Daoy (cell line): ENCODE measurements at places on chromosomes 3 and 15. TPM values are rescaled to one million over a fixed set of nuclear protein-coding genes. Genes with fewer than 3 reads are reported as not detected.
A peak's percentile ranks its signal among the peaks of the same experiment; 100 is the strongest.

LMOD3 gene
- total RNA-seq: not detected in 2 replicates

XCR1 gene
- not detected in 2 replicates for total RNA-seq

CCDC80 gene
- total RNA-seq: 60.9 and 77.8 TPM in 2 replicates

TGM4 gene
- total RNA-seq: 0.17 and 0.51 TPM in 2 replicates

CEMIP gene
- total RNA-seq: 2.7 and 5.1 TPM in 2 replicates

FEM1B gene
- 19.1 and 21.3 TPM in 2 replicates for total RNA-seq

CELF6 gene
- total RNA-seq: 0.40 and 0.57 TPM in 2 replicates

PBRM1 gene
- 34.1 and 36.7 TPM in 2 replicates for total RNA-seq

CCR4 gene
- total RNA-seq: not detected in 2 replicates

EFHB gene
- 0.65 TPM in 1 of 2 replicates, not detected in the other for total RNA-seq

- no peak for DNase-seq
Measured at GRCh38 chr3:175073219-175073905, 214.2 kb downstream of the NAALADL2 start.

DNA sequence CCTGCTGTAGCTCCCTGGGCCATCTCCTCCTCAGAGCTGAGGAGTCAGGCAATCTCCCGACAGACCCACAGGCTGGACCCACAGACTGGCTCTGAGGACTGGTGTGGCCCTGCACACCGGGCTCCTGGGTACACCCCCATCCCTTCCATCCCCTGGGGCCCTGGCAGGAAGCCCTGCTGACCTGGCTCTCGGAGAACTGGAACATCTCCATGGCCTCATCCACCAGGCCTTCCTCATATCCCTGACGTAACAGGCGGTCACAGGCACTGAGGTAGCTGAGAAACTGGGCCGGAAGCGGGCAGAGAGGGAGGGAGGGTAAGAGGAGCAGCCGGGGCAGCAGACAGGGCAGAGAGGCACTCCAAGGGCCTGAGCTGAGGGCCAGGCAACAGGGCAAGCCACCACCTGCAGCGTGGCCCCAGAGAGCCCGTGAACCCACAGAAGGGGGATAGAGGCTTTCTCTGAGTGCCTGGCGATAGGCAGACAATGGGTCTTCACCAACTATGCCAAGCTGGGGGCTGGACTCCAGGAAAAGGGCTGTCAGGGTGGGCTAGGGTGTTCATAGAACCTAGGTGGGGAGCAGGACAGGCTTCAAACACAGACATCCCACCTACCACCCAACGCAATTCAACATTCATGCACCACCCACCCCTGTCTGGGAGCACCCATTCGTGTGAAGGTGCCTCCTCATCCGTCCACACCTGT lies 17.9 kb downstream of the KBTBD13 start:
- no peak for DNase-seq

DNA sequence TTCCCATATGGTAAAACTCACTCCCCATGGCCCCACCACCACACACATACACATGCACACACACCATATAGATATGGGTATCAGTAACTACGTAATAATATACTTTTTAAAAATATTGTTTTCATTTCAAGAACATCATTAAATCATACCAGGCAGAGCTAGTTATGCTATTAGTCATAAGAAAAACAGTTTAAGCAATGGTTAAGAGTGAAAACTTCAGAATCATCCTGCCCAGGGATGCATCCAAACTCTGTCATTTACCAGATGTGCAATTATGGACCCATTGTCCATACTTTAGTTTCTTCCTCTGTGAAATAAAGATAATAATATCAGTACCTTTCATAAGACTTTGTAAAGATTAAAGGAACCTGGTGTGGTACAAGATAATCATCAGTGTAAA lies 608.3 kb downstream of the RBMS3 start:
- no peak for DNase-seq

DNA sequence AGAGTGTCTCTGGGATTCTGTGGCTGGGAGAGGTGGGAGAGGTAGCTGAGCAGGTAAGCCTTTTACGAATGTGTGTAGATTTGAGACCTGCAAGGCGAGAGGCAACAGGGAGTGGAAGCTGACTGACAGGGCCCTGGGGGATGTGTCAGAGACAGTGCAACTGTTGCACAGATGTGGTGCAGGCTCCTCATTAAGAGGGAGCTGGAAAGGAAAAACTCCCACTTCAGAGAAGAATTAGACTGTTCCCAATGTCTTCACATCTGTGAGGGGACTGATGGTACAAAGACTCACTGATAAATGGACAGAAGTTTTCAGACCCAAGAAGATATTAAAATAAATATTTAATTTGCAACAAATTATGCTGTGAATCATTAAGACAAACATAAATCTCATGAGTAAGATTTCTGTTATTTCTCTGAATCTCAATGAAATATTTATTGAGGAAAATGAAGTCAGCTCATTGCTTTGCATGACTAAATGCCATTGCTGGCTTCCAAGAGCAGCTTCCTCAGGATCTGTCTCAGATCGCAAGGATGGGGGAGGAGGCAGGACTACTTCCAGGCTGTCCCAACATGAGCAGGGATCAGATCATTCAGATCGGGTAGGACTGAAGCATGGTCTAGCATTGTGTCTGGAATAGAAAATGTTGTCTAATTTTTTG lies 127.3 kb upstream of the ROPN1 start:
- peak; percentile 62 for DNase-seq

GRCh38 chr3:127479449-127479848 lies 111.1 kb downstream of the TPRA1 start:
- DNase-seq: no peak

DNA sequence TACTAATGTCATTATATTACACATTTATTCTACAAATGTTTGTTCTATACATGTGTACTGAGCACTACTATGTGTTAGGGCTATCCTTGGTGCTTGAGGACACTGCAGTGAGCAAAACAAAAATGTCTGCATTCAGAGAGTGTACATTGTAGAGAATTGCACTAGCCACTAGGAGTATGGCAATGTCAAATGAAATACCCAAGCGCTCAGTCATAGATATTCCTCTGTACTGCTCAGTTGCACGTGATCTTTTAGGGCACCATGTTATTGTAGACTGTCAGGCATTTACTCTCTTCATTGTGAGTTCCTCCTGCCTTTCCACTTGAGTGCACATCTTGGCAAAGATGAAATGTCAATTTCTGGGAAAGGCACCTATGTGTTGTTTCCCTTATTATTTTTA lies 36.8 kb downstream of the FNDC3B start:
- no peak for DNase-seq

DNA sequence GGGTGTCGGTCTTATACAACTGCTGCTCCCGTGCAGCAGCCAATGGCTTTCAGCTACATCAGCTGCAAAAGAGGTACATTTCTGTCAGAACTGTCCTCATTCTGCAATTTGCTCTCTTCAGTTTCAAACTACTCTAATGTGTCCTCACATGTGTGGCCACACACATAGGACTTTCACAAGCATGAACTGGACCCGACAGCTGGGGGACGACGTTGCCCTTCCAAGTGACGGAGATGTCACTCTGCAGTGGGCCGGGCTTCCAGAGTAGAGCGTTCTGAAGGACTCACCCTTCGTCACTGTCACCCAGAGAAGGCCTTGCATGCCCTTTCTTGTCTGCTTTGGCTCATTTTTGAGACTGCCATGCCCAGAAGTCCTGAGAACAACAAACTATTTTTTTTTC lies 189.8 kb downstream of the ATP10A start:
- DNase-seq: no peak

GRCh38 chr3:191301017-191301416 lies 28.2 kb upstream of the CCDC50 start:
- no peak for DNase-seq

- DNase-seq: no peak
Measured at GRCh38 chr3:13767896-13768295, 112.0 kb downstream of the WNT7A start.

DNA sequence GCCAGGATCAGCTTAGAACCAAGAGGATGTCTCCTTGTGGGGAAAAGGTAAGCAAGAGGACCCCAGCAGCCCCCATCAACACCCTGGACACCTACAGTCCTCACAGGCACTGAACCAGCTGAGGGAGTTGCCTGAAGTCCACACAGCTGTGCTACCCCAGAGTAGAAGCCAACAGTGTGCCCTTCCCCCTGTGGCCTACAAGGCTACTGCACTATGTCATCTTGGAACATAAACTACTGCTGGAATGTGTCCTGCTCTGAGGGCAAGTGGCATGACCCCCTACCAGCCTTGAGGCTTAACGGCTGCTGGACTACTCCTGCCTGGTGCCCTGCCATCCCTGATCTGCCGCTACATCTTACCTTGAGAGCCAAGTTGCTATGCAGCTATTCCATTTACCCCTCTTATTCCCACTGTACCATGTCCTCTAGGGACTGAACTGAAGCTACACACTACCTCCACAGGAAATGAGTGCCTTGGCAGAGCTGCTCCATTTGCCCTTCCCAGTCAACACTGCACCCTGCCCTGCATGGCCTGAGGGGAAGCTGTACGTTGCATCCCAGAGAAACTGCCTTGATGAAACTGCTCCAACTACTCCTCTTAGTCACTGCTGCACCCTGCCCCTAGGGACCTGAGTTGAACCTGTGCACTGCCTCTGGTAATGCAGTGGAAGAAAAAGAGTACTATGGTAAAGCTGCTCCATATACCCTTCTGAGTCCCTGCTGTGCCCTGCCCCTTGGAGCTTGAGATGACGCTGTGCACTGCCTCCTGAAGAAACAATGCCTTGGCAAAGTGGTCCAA lies 40.2 kb upstream of the ATP13A5 start:
- DNase-seq: no peak

DNA sequence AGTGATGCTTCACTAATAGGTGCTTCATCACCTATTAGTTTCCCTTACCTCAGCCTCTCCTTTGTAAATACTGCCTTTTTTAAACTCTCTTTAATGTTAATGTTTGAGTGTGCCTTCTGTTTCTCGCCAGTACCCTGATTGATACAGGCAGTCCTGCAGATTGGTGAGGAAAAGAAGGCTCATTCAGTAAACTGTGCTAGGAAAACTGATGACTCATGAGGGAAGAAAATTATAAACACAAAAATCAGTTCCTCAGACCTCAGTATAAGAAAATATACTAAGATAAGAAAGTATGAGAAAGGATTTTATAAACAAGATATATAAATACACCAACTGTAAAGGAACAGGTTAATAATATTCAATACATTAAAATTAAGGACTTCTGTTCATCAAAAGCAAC lies 54.8 kb upstream of the OXTR start:
- DNase-seq: no peak

GRCh38 chr3:114418724-114419543 lies 125.1 kb downstream of the TIGIT start:
- peak; percentile 62 for DNase-seq
